Naive thymus-derived CD8-positive, alpha-beta T cell (primary cell): ENCODE measurements at places on chromosomes 13 and 19. TPM values are rescaled to one million over a fixed set of nuclear protein-coding genes. Genes with fewer than 3 reads are reported as not detected.

FFAR2 gene
- not detected for polyA plus RNA-seq

ZNF525 gene
- polyA plus RNA-seq = 17.1 TPM

GGACT gene
- 5.3 TPM for polyA plus RNA-seq

GRCh38 chr13:85529218-85529594 lies 270.0 kb downstream of the SLITRK6 start:
- no peak for DNase-seq

- DNase-seq = no peak
Measured at GRCh38 chr13:88153353-88153752, 482.2 kb downstream of the SLITRK5 start.
